IMR-90 (cell line): ENCODE measurements at places on chromosomes 7 and 10. TPM values are rescaled to one million over a fixed set of nuclear protein-coding genes. Genes with fewer than 3 reads are reported as not detected.
A peak's percentile ranks its signal among the peaks of the same experiment; 100 is the strongest.

Gene DGKI
- total RNA-seq = 15.3 and 15.8 TPM in 2 replicates

Gene ZNF277
- total RNA-seq = 21.3 and 45.0 TPM in 2 replicates

Gene DOCK4
- 12.2 and 14.2 TPM in 2 replicates for total RNA-seq

DNA sequence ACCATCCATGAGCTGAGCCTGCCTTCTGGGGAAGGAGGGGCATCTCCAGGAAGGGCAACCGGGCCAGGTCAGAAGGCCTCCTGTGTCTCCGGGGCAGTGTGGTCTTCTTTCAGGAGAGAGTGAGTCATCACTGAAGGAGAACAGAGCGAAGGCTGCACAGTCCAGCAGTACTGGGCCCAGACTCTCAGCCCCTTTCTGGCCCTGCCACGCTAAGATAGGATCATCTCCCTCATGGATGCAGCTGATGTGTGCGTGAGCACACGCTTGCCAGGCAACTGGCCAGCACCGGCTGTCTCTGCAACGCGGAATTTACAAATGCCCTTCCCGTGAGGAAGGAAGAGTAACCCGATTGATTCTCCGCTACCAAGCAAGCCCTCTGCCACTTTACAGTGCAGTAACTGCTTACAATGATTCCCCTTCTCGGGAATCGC lies 328.2 kb downstream of the TNS3 start:
- H3K4me1 ChIP-seq = peaks cover 6% of the 10 kb centered on the region
- no peaks in the 10 kb centered on the region for H3K36me3 ChIP-seq
- H3K27me3 ChIP-seq = 0 out of 2 replicates have a peak, but pooled peaks cover under 1% of the 10 kb centered on the region
- peak overlapping the region; percentile 76 for H3K4me3 ChIP-seq

DNA sequence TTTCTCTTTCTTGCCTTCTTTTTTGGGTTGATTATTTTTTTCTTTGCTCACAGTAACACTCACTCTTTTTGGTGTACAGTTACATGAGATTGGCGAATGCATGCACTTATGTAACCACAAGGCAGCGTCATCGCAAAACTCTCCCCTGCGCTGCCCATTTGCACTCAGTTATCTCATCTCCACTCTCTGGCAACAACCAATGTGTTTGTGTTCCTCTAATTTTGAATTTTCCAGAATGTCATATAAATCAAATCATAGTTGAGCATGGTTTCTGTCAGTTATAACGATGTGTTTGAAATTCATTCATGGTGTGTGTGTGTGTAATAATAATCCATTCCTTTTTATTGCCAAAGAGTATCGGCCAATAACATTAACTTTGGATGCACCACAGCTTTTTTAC lies 23.0 kb upstream of the IGFBP3 start:
- H3K27me3 ChIP-seq = no peaks in the 10 kb centered on the region
- no peak overlapping the region for H3K4me3 ChIP-seq
- H3K27ac ChIP-seq = no peak overlapping the region
- peak; percentile 54 for DNase-seq
- no peaks in the 10 kb centered on the region for H3K36me3 ChIP-seq

DNA sequence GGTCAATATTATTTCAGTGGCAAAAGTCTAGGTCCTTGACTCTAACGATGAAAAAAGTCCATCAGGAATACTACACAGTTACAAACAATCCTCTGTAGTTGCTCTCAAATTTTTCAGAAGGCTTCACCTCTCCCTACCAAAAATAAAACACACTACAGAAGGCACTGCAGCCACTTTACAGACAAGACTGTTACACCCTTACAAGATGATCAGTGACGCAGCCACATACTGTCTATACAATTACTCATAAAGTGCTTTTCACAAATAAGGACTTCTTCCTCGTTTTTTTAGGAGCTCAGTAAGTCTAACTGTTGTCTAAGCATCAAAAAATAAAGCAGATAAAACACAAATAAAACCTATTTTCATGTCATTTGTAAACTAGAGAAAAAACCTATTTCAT lies 27.1 kb downstream of the NDUFB2 start:
- no peak overlapping the region for H3K4me3 ChIP-seq
- no peak for DNase-seq
- no peaks in the 10 kb centered on the region for H3K27me3 ChIP-seq
- H3K4me1 ChIP-seq = no peaks in the 10 kb centered on the region; the same call in 1 of the 2 replicates
- H3K27ac ChIP-seq = no peak overlapping the region

DNA sequence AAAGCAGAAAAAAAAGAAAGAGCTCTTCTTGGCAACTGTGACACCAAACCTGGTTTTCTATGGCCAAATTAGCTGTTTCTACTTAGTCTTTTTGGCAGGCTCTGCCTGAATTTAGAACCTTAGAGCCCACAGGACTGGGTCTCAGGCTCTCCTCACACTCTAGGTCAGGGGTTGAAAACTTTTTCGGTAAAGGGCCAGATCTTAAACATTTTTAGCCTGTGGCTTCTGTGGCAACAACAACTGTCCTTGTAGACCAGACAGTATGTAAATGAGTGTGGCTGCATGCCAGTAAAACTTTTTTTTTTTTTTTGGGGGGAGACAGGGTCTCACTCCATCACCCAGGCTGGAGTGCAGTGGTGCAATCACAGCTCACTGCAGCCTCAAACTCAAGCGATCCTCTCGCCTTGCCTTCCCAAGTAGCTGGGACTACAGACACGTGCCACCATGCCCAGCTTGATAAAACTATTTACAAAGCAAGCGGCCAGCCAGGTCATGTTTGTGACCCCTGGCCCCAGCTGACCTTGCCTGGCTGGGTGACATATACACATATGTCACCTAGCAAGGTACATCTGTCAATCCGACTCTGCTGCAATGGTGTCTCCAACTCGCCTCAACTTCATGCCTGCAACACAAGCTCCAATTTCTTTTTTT lies 17.4 kb downstream of the KPNA7 start:
- no peak overlapping the region for H3K4me3 ChIP-seq
- H3K36me3 ChIP-seq = no peaks in the 10 kb centered on the region
- DNase-seq = no peak
- no peaks in the 10 kb centered on the region; the same call in 1 of the 2 replicates for H3K4me1 ChIP-seq
- no peak overlapping the region for H3K27ac ChIP-seq
- peaks cover 2% of the 10 kb centered on the region for H3K27me3 ChIP-seq

DNA sequence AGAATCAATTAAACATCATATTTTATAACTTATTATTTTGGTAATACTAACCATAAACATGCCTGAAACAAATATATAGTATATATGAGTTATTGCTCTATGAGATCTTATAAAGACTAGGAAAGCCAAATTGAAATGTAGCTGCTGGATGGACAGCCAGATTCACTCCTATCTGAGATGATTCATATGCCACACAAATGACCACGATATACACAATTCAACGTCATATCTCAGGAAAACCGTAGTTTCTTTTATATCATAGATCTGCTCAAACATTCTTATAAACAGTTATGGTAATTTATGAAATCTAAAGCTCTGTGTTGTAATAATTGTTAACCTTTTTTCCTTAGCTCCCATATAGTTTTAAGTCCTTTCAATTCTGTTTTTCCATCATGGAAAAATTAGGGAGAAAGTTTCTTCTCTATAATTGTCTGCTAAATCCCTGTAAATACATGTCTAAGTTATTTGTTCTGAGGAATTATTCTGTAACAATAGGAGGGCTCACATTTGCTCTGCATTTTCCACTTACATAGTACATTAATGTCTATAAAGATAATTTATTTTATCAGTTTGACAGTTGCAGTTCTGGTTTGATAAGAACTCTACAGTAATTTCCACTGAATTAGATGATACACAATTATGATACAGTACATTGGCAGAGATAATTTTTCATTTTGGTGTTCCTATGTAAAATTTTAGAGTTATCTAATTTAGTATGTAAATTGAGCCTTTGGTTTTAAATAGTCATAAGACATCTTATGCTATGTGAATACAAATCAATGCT lies 42.7 kb downstream of the GNAT3 start:
- DNase-seq = peak; percentile 76
- no peak overlapping the region for H3K4me3 ChIP-seq
- no peak overlapping the region for H3K27ac ChIP-seq

DNA sequence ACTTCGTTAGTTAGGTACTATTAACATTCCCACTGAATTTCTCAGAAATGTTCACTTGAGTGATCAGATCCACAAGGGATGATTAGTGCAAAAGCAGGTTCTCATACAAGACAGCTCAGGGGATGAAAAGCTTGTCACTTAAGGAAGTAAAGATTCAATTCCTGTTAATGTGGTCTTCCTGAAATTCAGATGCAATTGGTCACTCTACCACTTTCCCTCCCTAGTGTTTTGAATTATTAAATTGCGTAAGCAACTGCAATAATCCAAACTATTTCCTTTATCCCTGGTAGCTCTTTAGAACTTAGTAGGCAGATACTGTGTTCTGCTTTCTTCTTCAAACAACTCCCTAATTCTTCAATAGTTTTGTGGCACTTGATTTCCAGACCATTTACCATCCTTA lies 121.4 kb downstream of the MAGI2 start:
- H3K4me1 ChIP-seq = no peaks in the 10 kb centered on the region
- H3K36me3 ChIP-seq = no peaks in the 10 kb centered on the region
- no peaks in the 10 kb centered on the region for H3K27me3 ChIP-seq
- H3K4me3 ChIP-seq = no peak overlapping the region

- no peak overlapping the region for H3K4me3 ChIP-seq
- H3K27me3 ChIP-seq = no peaks in the 10 kb centered on the region
- H3K4me1 ChIP-seq = no peaks in the 10 kb centered on the region
- no peak for DNase-seq
- no peaks in the 10 kb centered on the region for H3K36me3 ChIP-seq
- no peak overlapping the region for H3K27ac ChIP-seq
These were observed 961.7 kb downstream of the CNTNAP2 start for GRCh38 chr7:147078312-147078711.

- H3K36me3 ChIP-seq = no peaks in the 10 kb centered on the region
- H3K27ac ChIP-seq = no peak overlapping the region
- no peaks in the 10 kb centered on the region for H3K4me1 ChIP-seq
- no peaks in the 10 kb centered on the region for H3K27me3 ChIP-seq
These were observed 61.2 kb downstream of the RUNDC3B start for GRCh38 chr7:87689374-87689773.

- no peak for DNase-seq
- no peak overlapping the region for H3K27ac ChIP-seq
- H3K27me3 ChIP-seq = no peaks in the 10 kb centered on the region
- no peaks in the 10 kb centered on the region for H3K4me1 ChIP-seq
- no peak overlapping the region for H3K4me3 ChIP-seq
These were observed 29.2 kb downstream of the ELMO1 start for GRCh38 chr7:37419496-37419895.
